Stimulated activated naive CD8-positive, alpha-beta T cell treated with anti-CD3 and anti-CD28 coated beads, Interleukin-15, Interleukin-2, amounts not matched to agents 100 U/mL and 50 U/mL, for 24 hours (primary cell): ENCODE measurements at places on chromosomes 7 and 10.

DNA sequence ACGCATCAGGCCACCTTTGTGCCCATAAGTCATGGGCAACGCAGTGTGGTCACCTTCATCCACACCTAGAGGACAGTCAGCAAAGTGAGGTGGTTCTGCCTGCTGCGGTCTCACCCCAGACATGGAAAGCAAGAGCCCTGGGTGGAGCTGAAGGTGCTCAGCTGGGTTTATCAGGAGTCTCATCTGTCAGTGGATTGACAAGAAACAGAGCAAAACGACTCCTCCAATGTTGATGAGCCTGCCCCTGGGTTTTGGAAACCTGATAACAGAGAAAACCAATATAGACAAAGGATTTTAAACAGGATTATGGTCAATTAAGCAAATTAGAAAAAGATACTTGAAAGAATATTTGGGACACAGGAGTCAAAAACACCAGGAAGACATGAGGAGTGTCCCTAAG lies 229.3 kb upstream of the PRSS58 start:
- no peak for DNase-seq

DNA sequence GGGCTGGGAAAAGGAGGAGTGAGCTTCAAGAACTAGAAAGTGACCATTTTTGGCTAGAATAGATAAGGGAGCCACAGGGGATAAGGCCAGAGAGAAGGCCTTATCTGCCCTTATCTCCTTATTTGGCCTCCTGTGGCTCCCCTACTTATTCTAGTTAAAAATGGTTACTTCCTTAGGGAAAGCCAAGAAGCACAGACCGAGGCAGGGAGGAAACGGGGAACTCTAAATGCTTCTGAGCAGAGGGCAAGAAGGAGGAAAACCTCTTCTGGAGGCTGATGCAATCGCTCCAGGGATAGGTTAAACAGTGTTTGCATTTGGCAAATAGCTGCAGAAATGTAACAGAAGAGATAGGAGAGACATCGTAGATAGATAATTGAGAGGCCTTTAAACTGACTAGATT lies 18.6 kb downstream of the NRP1 start:
- DNase-seq: no peak

- peak; percentile 39 for DNase-seq
These were observed 91.2 kb downstream of the GTF2IRD1 start for GRCh38 chr7:74544706-74545469.

DNA sequence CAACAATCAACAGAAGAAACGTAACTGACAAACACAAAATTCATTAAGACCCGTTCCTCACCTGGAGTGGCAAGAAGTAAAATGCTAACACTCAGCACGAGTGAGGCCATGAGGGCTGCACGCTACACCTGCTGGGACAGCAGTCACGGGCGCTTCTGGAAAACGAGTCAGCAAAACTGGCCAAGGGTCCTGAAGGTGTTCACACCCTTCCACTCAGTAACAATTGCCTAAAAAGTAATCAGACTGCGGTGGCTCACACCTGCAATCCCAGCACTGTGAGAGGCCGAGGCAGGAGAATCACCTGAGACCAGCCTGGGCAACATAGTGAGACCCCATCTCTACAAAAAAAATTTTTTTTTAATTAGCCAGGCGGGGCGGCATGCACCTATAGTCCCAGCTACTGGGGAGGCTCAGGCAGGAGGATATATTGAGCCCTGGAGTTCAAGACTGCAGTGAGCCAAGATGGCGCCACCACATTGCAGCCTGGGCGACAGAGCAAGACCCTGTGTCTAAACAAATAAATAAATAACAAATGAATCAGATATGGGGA lies 199.1 kb downstream of the MAD1L1 start:
- no peak for DNase-seq

- no peak for DNase-seq
These were observed 68.1 kb upstream of the NANOS1 start for GRCh38 chr10:118961436-118961835.

DNA sequence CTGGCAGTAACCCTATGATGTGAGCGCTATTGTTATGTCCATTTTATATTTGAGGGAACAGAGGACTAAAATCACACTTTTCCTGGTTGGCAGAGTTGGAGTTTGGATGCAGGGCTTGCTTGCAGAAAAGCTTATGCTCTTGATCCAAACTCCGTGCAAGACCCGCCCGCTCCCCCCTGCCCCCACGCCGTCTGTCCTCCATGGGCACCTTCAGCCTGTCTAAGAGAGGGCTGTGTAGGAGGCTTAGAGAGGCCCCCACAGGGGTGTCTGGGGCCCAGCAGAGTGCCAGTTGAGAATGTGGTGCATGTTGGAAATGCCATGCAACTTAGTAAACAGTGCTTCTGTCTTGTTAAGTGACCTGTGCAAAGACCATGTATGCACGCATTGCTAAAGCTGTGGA lies 170.5 kb upstream of the NPY start:
- no peak for DNase-seq

DNA sequence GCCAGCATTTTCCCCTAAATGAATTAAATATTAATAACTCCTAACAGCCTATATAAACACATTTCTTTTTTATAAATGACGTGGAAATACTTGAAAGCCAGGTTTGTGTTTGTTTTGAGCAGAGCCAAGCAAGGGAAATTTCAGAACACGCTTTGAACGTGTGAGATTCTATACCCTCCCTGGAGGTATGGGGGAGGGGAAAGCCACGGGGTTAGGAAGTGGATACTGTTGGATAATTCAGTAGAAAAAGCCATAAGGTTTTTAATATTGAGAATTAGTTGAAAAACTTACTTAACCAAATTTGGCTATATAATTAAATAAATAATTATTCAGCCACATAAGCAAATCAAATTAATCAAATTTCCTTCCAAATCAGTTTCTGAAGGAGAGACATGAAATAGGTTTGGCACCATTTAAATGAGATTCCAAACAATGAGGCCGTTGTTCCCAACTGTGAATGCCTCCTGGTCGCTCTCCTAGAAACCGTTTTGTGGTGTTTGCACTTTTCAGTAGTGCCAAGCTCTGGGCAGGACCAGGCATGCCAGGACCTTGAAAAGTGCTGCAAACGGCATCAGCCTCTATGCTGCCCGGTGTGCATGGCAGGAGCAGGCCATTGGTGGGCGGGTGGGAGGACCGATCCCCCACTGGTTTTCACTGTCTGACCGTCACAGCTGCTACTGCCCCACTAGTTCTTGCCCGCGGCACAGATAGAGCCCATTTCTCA lies 88.1 kb downstream of the SEPTIN14 start:
- DNase-seq: no peak

DNA sequence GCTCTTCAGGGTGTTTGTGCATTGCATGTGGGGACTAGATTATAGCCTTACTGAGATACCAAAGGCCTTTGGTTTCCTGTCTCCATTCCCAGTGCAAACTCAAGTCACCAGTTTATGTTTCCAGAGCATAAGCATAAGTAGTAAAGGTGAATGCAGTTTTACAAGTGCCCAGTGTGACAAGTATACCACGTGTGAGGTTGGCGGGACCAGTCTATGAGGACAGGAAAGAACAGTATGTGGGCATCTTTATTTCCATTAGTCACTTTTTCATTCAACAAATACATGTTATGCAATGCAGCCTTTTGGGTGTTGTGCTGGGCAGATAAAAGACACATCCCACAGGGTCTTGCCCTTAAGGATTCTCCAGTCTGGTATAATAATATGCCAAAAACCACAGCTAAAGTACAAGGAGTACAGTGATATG lies 146.5 kb downstream of the ARID5B start:
- DNase-seq: peak; percentile 53

- DNase-seq: peak; percentile 27
These were observed 798 bp upstream of the AUTS2 start for GRCh38 chr7:69597278-69598076.

DNA sequence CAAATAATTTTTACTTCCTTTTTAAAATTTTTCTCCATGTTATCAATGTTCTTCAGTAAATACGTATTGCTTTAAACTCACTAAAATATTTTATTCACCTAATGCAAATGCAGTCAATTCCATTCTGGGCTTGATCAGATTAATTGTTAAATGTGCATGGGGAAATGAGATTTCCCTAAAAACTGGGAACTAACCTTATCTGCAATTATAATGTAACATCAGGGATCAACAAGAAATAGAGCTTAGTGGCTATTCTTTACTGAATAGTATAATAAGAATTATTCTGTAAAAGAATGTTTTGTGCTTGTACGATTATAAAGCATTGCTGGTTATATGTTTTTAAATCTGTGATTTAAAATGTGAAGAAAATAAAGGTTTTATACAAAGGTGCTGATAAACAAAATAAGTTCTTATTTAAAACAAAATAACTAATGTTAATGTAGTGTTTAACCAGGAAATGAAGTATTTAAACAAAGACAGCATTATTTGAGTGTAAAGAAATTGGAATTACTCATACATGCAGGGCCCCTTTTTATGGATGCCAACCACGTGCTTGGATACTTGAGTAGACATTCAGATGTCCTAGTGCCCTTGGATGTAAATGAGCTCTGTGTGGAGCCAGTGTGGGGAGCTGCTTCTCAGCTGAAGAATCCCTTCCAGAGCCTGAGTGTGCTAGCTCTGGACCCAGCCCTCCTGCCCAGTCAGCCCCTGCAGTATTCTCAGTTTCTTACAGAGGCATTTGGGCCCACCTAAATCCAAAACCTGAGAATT lies 84.2 kb downstream of the REEP3 start:
- DNase-seq: no peak

DNA sequence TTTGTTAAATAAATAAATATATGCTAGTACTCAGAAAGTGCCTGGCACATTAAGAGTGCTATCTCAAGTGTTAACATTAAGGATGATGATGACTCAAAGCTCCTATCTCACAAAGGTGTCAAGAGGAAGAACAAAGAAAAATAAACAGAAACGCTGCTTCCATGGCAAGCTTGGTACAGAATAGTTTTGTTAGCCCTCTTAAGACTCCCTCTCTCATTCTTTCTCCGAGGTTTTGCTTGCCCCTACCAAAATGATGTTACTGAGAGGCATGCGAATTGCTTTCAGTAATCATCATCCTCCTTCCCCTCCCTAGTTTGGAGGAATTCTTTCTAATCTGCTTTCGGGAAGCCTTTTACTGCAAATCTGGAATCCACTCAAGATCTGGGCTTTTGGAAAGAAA lies 96.7 kb downstream of the SORCS1 start:
- no peak for DNase-seq

DNA sequence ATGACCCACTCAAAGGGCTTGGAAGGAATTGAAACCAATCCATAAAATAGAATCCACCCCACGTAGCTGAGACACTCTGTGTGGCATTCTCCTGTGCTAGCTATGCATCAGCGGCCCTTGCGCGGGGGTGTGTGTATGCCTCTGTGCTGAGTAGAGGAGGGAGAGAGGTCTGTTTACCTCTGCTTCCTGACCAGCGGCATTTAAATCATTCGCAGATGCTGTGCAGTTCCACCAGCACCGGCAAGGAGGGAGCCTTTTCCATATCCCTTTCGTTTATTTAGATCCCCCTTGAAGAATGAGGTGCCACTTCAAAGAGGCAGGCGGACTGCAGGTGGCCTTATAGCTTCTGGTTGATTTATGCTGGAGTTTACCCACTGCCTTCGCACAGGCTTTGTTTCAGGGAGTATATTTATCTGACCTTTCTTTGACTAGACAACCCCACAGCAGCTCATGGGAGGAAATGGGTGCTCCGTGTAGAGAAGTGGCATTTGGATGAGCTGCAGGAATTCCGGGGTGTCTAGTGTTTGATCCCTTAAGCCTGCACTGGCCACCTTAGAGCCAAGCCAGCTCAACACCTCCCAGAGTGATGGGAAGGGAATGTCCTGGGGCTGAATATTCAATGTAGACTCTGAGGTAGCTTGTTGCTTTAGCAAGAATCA lies 11.4 kb downstream of the C10orf53 start:
- DNase-seq: no peak

- DNase-seq: no peak
These were observed 664.8 kb downstream of the SDK1 start for GRCh38 chr7:3965794-3966395.

DNA sequence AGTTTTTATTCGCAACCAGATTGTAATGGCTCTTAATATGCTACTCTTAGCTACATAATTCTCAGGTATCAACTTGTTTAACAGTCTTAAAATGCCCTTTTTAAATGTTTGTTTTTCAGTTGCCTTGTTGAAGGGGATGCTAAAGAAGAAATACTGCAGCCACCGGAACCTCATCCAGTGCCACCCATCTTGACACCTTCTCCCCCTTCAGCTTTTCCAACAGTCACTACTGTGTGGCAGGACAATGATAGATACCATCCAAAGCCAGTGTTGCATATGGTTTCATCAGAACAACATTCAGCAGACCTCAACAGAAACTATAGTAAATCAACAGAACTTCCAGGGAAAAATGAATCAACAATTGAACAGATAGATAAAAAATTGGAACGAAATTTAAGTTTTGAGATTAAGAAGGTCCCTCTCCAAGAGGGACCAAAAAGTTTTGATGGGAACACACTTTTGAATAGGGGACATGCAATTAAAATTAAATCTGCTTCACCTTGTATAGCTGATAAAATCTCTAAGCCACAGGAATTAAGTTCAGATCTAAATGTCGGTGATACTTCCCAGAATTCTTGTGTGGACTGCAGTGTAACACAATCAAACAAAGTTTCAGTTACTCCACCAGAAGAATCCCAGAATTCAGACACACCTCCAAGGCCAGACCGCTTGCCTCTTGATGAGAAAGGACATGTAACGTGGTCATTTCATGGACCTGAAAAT lies 69.5 kb upstream of the RSBN1L start:
- no peak for DNase-seq

GRCh38 chr10:62638062-62638477 lies 166.4 kb upstream of the ADO start:
- DNase-seq: no peak

GRCh38 chr7:68173513-68173912 lies 1176.9 kb downstream of the TYW1 start:
- DNase-seq: no peak
